Small intestine (tissue), 16 donors: ENCODE measurements at places on chromosomes 7 and 10.
A peak's percentile ranks its signal among the peaks of the same experiment; 100 is the strongest.

GRCh38 chr10:96448021-96448457, 65.7 kb downstream of the TLL2 start:
- peak; percentile 48 for DNase-seq

- DNase-seq, result no peak
Measured at GRCh38 chr10:19713800-19714525, 102.3 kb upstream of the PLXDC2 start.

- DNase-seq, result no peak
Measured at GRCh38 chr10:125341611-125342010, 181.2 kb upstream of the CTBP2 start.

- DNase-seq, result no peak
Measured at GRCh38 chr7:108415821-108416536, 40.3 kb downstream of the NRCAM start.

DNA sequence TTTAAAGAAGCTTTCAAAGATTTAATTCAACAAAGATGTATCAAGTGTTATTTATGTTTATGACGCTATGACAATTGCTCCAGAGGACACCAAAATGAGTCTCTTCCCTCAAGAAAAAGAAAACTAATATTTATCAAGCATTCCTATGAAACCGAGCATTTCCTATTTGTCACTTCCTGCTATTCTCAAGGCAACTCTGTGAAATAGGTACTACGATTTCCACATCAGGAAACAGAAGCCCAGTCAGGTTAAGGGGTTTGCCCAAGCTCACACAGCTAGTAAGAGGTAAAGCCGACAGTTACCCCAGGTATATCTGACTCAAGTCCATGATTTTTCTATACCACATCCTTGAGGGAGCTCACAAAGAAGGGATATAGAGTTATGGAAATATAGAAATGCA, 85.9 kb downstream of the TRIL start:
- DNase-seq, result no peak

DNA sequence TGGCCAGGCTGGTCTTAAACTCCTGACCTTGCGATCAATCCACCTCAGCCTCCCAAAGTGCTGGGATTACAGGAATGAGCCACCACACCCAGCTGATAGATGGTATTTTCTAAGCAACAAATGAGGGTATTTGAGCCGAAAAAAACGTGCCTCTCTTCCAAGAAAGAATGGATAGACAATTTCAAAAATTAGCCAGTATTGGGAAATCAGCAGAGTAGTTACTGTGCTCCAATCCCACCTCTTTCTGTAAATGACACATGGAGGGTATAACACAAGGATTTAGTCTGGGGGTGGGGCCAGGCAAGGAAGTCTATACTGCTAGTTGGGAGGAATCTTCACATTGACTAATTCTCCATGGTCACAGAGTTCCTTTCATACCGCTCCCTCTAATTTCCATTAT, 9.2 kb upstream of the BPGM start:
- no peak for DNase-seq

DNA sequence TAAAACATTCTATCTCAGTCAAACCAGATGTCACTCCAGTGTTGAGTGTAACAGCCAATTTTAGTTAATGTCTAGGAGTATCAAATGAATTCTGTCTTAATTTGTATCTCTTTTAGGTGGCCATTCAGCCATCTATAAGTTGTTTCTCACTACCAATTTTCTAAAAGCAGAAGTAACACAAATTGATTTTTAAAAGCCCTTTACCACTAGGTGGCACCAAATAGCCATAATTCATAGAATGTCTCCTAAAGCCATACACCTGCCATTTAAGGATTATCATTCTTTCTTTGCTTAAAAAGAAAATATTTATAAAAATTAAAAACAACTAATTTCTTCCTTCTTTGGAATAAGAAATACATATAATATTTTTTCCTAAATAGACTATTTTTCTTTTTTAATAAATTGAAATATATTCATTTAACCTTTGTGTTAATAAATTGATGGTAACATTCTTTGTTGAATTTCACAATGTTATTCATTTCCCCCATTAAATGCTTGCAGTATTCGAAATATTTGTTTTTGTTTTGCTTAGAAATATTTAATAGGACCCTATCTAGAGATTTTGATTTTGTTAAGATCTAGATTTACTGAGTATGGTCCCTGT, 107.8 kb upstream of the PPP1R3A start:
- peak; percentile 77 for DNase-seq

DNA sequence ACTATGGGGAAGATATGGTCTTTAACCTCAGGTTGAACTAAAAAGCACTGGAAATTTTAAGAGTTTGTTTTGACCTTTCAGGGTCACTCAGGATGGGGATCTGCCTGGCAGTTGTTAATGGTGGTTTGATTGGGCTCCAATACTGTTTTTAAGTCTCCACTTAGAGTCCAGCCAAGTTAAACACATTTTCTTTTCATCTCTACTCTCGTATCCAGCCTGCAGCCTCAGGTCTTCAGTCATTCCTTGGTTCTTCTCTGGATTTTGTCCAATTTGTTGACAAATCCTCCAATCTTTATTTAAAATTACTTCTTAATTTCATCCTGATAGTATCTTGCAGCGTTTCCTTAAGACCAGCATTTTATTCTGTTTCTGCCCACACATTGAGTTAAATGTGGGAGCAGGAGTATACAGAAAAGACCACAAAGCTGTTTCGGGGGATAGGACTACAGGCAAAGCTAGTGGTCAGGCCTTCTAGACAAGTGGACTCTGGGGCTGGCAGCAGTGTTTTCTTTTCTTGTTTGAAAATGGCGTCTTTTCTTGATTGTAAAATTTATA, 133.2 kb upstream of the INHBA start:
- no peak for DNase-seq

DNA sequence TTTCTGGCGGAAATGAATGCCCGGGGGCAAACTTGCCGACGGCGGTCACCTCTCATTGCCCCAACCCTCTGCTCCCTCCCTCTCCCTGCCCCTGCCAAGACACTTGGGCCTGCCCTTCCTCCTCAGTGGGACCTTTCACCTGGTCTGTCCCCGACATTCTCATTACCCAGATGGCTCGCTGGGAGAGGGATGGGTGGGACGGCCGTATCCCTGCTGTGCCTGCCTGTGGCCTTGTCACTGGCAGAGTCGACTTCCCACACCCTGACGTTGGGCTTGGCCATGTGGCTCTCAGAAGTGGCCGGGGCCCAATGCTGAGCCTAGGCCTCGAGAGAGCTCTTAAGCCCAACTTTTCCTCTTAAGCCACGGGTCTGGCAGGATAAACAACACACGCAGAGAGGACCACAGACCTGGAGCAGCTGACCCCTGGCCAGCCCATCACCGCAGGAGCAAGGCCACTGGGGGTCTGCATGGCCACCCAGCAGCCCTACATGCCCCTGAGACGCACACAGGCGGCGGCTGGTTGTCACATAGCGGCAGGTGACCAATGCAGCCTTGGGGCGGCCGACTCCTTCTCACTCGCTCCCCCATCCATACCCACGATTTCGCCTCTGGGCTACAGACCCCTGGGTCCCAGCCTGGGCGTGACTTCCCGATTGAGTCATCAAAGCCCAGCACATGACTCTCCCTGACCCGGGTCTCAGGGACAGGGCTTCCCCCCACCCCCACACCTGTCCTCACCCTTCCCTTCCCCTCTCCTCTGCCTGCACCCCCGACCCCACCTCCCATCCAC, 40.1 kb downstream of the SLC29A4 start:
- no peak for DNase-seq

- no peak for DNase-seq
Measured at GRCh38 chr7:4724648-4725013, 42.5 kb downstream of the FOXK1 start.

- DNase-seq, result no peak
Measured at GRCh38 chr7:25868509-25868908, 283.5 kb upstream of the NFE2L3 start.

GRCh38 chr10:50937230-50937907, 51.9 kb upstream of the A1CF start:
- peak; percentile 63 for DNase-seq

GRCh38 chr10:71512761-71513539, 116.2 kb downstream of the CDH23 start:
- no peak for DNase-seq

- no peak for DNase-seq
Measured at GRCh38 chr7:8638076-8638475, 204.7 kb downstream of the NXPH1 start.

GRCh38 chr10:108639010-108639409, 1284.3 kb downstream of the XPNPEP1 start:
- DNase-seq, result no peak

- no peak for DNase-seq
Measured at GRCh38 chr7:1873857-1874589, 203.9 kb downstream of the ELFN1 start.

DNA sequence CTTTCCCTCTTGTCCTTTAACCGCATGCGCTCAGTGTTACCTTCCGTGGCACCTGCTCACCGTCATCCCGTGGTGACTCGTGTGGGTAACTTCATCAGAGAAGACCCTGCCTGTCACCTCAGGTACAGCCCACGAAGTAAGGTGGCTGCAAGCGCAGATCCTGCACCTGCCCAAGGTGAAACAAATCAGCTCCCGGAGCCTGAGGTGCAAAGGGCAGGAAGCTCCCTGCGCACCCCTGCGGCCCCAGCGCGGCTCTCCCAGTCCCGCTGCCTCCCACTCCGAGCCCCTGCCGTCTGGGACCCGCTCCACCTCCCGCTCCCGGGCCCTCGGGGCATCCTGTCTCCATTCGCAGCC, 110.9 kb upstream of the LANCL2 start:
- DNase-seq, result peak; percentile 60

DNA sequence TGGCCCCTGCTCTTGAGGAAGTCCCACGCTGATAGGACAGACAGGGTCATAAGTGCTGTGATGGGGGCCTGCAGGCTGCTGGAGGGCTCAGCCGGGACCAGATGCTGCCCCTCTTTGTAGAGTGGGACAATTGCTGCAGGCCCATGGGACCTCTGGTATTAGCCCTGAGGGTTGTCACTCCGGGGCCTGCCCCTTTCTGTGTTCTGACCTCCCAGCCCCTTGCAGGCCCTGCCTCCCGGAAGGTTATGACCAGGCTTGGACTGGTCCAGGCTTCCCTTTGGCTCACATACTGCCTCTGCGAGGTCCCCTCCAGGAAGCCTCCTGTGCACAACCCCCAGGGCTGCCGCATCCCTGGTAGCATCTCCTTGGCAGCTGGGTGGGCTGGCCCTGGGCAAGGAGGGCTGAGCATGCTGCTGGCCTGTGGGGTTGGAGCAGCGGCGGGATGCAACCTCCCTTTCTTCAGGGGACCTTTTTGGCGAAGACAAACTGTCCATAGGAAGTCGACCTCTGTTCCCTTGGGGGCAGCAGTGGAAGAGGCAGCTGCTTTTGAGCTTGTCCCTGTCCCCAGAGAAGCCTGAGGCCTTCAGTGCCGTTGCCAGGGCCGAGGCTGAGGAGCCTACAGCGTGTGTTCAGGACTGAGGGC, 8.8 kb downstream of the LIMK1 start:
- DNase-seq, result no peak

DNA sequence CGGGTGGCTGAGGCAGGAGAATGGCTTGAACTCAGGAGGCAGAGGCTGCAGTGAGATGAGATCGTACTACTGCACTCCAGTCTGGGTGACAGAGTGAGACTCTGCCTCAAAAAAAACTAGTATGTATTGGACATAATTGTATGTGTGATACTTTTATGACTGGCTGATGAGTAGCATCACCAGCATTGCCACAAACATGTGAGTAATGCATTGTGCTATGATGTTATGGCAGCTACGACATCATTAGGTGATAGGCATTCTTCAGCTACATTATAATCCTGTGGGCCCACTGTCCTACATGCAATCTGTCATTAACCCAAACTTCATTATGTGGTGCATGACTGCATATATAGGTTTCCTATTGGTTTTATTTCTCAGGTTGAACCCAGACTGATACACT, 352.4 kb downstream of the GALNT17 start:
- no peak for DNase-seq

GRCh38 chr7:90743626-90744025, 147.5 kb downstream of the CDK14 start:
- DNase-seq, result no peak

DNA sequence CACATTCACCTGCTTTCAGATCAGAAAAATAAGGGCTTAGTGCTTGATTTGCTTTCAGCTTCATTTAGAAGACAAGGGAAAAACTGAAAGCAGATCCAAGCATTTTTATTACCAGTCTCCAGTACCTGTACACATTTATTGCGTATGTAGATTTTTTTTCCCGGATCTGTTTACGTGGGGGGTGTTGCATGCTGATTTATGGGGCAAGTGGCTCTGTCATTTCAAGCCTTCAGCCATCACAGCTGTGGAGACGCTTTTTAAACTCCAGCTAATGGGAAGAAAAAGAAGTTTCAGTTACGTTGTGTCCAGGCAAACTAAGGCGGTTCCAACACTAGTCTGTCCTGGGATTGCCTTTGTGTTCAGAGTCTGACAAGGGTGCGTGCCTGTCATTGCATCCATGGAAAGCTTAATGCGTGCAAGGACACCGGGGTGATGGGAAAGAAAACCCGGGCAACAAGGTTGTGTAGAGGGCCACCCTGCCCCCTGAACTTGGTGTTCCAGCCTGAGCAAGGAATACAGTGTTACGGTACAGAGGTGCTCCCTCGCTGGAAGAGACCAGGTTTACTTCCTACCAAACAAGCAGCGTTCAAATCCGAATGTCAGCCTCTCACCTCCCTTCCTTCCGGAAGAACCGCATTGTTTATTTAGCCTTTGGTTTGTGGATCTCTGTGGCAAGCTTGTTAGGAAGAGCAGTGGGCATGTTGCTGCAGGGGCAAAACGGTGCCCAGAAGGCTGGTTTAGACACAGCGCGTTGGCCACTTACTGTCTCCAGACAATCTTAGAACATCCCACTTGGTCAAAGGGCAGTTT, 128.2 kb downstream of the FGFR2 start:
- peak; percentile 53 for DNase-seq

DNA sequence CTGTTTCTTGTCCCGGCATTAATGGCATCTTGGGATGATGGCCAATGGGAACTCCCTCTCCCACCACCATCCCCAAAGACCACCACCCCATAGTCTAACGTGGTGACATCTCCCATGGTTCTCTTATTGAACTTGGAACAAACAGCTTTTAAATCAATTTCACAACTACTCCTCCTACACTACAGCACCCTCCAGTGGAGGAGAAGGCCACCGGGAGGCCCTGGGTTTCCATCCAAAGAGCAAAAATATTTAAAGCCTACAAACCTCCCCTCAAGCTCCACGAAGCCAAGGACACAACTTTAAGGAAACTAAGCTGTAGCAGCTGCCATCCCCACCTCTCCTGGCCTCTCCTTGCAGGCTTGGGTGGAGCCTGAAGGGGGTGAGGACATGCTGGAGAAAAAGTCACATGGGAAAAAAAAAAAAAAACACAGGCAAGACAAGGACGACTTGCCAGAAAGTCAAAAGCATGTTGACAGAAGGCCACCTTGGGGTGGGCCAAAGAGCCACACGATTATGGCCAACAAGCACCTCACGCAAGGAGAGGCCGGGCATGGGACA, 94.0 kb upstream of the LANCL2 start:
- DNase-seq, result no peak

GRCh38 chr7:150431839-150432658, 18.4 kb upstream of the GIMAP8 start:
- DNase-seq, result no peak

DNA sequence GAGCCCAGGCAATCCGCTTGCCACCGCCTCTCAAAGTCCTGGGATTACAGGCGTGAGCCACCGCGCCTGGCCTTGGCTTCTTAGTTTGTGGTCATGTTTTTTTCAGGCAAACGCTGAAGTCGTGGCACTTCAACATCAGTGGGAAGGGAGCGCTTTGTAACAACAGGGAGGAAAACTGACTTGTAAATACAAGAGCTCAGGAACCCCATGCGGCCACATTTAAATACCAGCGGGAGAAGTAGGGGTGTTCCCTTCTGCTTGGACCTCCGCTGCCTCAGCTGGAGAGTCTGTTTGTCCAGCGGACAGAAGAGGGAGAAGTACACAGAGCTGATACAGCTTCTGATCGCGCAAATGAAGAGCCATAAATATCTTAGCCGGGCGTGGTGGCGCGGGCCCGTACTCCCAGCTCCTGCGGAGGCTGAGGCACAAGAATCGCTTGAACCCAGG, 108.7 kb upstream of the KMT2C start:
- DNase-seq, result peak; percentile 61
